Stimulated activated CD4-positive, alpha-beta T cell treated with anti-CD3 and anti-CD28 coated beads, Interleukin-1b, Interleukin-23, amount 100 ng/mL, for 24 hours (primary cell): ENCODE measurements at places on chromosomes 16 and 17.

GRCh38 chr17:4453812-4454591 lies 20.3 kb downstream of the SPNS3 start:
- no peak for DNase-seq

DNA sequence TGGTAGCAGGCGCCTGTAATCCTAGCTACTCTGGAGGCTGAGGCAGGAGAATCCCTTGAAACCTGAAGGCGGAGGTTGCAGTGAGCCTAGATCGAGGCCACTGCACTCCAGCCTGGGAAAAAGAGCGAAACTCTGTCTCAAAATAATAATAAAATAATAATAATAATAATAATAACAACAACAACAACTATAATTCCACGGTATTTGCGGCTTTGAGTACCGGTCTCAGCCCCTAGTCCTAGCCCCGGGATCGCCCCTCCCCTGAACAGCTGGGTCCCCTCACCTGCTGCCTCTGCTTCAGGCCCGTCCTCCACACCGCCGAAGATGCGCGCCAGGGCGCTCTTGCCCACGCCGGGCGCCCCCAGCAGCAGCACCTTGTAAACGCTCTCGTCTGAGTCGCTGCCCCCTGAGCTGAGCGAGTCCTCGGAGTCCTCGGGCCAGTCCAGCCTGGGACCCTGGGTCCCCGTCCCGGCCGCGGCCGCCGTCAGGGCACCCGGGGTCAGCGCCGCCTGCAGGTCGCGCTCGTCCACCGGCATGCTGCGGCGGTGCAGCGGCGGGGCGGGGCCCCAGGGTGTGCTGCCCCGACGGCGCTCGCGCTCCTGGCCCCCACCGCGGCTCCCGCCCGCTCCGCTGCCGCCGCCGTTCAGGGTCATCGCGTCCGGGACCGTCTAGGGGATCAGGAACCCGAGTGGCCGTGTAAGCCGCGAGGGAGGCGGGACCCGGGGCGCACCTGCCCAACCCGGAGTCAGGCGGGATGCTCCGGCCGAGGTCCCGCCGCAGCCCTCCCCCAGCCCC lies 611 bp downstream of the RRAD start:
- no peak for DNase-seq

DNA sequence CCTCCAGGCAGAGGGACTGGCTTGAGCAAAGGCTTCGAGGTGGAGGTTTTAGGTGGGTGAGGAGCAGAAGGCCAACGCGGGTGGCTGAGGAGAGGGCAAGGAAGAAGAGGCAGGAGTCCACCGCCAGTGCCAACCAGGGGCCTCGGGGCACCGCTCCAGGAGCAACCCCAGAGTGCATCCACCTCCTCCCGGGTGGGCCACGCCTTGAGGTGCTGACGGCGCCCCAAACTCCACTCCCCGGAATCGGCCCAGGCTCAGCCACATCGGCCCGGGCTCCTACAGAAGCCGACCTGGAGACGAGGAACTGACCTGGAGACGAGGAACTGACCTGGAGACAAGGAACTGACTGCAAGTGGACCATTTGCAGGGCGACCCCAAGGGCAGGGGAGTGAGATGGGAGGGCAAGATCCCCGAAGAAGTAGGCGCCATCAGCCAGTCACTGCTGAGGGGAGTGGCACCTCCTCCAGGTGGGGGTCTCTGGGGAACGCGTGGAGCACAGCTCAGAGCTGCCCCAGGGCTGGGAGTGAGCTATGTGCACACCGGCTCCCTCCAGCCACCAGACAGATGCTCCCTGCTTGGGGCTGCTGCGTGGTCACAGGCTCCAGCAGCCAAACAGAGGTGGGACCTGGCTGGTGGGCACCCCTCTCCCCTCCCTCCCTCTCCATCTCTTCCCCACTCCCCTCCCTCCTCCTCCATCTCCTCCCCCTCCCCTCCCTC lies 29.2 kb upstream of the CBFA2T3 start:
- no peak for DNase-seq

- DNase-seq, result no peak
These were observed 248.8 kb downstream of the HS3ST3A1 start for GRCh38 chr17:13352747-13353415.

- DNase-seq, result no peak
These were observed 70.5 kb downstream of the GAS7 start for GRCh38 chr17:10127819-10128425.

- DNase-seq, result no peak
These were observed 160.4 kb downstream of the ABCA8 start for GRCh38 chr17:68794636-68795434.

- no peak for DNase-seq
These were observed 3.8 kb downstream of the SNX29 start for GRCh38 chr16:11980136-11980844.

GRCh38 chr16:86958423-86958822 lies 358.8 kb downstream of the C16orf95 start:
- no peak for DNase-seq

- no peak for DNase-seq
These were observed 35.9 kb downstream of the HSBP1 start for GRCh38 chr16:83843657-83844056.

DNA sequence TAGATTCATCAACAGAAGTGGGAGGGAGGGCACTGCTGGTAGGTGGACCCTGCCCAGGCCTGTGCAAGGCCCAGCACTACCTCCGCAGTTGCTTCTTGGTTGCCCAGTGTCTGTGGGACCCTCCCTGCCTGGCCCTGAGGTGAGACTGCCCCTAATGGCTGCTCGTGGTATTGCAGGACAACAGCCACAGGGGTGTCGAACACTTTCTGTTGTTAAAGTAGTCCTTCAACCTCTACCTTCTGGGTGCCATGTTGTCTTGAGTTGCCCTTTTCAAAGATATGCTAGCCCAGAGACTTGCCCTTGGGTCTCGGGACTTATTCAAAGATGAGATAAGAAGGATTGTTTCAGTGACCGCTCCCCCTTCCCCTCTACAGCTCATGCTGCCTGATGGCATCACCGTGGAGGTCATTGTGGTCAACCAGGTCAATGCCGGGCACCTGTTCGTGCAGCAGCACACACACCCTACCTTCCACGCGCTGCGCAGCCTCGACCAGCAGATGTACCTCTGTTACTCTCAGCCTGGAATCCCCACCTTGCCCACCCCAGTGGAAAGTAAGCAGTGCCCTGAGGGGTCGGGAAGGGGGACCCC lies 29.1 kb downstream of the AKAP1 start:
- peak; percentile 45 for DNase-seq

DNA sequence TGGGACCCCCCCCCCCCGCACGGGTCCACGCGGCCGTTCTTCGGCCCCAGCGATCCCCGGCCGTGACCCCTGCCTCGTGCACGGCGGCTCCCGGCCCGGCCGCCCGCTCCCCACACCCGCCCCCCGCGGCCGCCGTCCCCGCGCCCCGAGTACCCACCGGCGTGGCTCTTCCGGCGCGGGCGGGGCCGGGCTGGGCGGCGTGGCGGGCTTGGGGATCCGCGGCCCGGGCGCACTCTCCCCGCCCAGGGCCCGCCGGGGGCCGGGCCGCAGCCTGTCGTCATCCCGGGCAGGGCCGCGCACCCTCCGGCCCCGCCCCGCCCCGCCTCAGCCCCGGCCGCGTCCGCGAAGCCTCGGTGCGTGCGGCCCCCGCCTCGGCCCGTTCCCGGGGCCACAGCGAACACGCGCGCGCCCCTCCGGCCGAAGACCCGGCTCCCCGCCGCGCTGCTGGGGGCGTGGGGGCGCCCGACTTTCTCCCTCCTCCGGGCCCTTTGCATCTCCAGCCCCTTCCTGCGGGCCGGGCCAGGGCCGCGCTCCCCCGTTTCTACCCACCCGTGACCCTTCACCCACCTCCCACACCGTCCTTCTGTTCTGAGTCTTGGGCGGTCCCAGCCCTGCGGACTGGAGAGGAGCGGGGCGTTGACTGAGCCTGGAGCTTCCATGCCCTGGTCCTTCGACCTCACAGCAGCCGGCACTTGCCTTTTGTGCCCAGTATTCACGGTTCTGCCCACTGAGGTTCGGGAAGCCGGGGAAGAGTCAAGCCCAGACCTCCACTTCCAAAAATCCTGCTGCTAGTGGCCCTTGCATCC lies 840 bp downstream of the MYO1C start:
- no peak for DNase-seq
